Right hindlimb (tissue), 1 donor: ENCODE measurements at places on chromosomes 2 and 18.

DNA sequence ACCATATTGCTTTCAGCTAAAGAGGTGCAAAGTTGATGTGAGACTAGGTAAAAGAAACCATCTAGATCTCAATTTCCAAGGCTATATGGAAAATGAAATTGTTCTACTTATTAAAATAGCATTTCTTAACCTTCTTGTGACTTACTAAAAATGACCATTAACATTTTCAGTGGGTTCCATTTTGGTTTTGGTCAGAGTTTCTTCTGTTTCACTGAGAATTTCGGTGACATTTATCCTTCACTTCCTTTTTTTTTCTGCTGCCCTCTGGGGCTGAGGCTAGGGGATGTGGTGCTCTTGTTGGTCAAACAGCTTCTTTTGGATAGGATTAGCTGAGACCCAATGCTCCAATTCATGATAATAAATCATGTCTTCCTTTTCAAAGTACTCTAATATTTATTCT, 44.3 kb upstream of the REL start:
- no peak for DNase-seq

- DNase-seq, result no peak
Measured at GRCh38 chr2:237614151-237614720, 13.2 kb upstream of the LRRFIP1 start.

- DNase-seq, result no peak
Measured at GRCh38 chr2:43131051-43131889, 95.1 kb downstream of the ZFP36L2 start.

GRCh38 chr2:40279001-40279400, 172.9 kb downstream of the SLC8A1 start:
- peak; percentile 31 for DNase-seq

GRCh38 chr2:12854001-12854530, 137.3 kb downstream of the TRIB2 start:
- no peak for DNase-seq

GRCh38 chr2:24228470-24228869, 53.6 kb downstream of the FAM228A start:
- DNase-seq, result no peak

DNA sequence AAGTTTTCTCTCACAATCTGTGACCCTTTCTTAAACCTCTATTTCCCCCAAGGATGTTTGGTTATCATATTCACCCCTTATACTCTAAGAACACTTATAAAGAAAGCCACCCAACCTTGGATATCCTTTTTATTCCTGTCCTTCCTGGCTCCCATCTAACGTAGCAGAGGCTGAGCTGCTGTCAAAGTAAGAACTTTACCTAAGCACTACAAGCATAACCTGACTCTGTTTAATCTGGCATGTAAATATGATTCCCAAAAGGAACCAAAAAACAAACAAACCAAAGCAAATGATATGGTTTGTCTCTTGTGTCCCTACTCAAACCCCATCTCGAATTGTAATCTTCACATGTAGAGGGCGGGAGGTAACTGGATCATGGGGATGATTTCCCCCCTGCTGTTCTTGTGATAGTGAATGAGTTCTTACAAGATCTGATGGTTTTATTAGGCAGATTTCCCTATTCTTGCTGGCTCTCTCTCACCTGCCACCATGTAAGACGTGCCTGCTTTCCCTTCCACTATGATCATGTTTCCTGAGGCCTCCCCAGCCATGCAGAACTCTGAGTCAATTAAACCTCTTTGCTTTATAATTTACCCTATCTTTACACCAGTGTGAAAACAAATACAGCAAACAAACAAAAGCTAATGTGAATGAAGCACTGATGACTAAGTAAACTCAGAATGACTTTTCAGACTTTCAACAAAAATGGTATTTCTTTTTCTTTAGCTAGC, 72.7 kb upstream of the SPOPL start:
- no peak for DNase-seq

DNA sequence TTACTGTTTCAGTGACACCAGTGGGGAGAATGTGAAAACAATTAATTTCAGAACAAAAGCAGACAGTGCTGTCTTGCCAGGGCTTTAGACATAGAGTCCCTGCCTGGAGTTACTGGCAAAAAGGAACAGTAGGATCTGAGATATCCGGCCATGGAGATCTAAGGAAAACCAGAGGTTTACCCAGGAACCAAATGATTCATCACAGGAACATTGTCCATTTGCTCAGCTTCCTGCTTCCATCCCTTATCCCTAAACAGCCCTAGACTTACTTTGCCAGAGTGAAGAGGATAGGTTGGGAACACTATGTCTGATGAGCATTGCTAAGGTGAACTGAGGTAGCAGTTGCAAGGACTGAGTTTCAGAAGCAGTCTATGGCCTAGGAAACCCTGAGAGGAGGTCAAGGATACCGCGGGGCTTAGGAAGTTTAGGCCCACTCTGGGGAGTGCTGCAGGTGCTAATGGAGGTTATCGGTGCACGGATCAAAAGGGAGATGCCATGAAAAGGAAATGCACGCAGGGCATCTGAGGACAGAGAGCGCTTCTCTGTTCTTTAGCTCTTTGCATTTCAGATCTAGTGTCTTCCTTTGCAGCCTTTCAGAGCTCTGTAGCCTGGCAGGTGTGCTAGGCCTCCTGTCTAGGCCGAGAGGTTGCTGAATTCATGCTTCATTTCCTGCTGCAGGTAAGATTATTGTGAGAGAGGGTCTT, 223.9 kb downstream of the CDCA7 start:
- DNase-seq, result no peak

DNA sequence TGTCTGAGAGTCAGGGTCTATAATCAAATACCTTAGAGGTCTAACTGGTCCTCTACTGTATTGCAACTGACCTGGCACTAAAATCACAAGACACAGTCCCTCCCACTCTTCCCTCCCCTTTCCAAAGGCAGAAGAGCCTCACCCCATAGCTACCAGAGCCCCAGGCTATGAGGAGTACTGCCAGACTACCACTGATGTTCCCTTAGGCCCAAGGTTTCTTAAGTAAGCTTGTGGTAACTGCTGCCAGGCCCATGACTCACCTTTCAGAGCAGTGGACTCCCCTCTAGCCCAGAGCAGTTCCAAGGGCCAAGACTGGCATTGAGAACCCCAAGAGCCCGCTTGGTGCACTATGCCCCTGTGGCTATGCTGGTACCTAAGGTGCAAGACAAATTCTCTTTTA, 1193.4 kb downstream of the DSC3 start:
- DNase-seq, result no peak

GRCh38 chr18:54330768-54331548, 26.7 kb downstream of the STARD6 start:
- DNase-seq, result no peak

- DNase-seq, result no peak
Measured at GRCh38 chr2:185201063-185201462, 537.5 kb upstream of the FSIP2 start.

DNA sequence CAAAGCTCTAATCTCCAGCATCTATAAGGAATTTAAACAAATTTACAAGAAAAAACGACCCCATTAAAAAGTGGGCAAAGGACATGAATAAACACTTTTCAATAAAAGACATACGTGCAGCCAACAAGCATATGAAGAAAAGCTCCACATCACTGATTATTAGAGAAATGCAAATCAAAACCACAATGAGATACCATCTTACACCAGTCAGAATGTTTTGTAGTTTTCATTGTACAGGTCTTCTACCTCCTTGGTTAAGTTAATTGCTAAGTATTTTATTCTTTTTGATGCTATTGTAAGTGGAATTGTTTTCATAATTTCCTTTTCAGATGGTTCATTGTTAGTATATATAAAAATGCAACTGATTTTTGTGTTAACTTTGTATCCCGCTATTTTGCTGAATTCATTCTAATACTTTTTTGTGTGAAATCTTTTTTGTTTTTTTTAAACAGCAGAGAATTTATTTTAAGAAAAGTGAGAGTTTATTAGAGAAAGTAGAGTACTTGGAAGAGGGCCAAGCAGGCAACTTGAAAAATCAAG, 40.7 kb downstream of the SLC39A10 start:
- no peak for DNase-seq

GRCh38 chr2:20198796-20199632, 25.9 kb downstream of the SDC1 start:
- DNase-seq, result no peak

GRCh38 chr2:85259101-85259590, 68.6 kb downstream of the TGOLN2 start:
- DNase-seq, result no peak

- DNase-seq, result no peak
Measured at GRCh38 chr2:194004590-194005206, 1652.3 kb upstream of the SLC39A10 start.

DNA sequence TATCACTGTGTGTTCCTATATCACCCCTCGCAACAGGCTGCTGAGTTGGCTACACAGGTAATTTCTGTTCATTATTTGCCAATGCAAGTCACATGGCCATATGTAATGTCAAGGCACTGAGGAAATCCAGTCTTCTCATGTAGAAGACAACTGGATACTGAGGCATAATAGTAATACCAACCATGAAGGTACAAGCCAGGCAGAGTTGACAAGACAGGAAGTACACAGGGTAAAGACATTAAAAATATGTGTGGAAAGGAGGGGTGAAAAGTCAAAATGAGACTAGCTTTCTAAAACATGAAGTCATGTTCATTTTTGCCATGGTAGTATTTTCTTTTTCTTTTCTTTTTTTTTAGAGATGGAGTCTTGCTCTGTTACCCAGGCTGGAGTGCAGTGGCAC, 17.5 kb upstream of the RNF138 start:
- no peak for DNase-seq

- DNase-seq, result no peak
Measured at GRCh38 chr2:60500861-60501260, 52.6 kb downstream of the BCL11A start.

- no peak for DNase-seq
Measured at GRCh38 chr2:119541476-119541875, 2.8 kb upstream of the CFAP221 start.

GRCh38 chr2:241082341-241083090, 19.6 kb downstream of the MTERF4 start:
- DNase-seq, result no peak

DNA sequence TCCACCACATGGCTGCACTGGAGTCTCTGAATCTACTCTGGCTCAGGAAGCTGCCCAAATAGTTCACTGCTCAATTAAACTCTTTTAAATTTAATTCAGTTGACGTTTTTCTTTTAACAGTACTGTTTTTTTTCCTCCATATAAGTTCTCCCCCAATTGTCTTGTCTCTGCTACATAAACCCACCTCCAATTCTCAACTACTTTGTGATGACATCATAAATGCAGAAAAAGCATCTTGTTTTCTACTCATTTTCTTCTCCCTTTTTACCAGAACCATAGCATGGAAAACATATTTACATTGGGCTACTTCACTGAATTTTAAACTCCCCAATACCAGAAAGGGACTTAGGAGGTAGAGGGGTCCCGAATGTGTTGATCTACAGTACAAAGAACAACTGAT, 270.4 kb downstream of the GPD2 start:
- DNase-seq, result no peak

DNA sequence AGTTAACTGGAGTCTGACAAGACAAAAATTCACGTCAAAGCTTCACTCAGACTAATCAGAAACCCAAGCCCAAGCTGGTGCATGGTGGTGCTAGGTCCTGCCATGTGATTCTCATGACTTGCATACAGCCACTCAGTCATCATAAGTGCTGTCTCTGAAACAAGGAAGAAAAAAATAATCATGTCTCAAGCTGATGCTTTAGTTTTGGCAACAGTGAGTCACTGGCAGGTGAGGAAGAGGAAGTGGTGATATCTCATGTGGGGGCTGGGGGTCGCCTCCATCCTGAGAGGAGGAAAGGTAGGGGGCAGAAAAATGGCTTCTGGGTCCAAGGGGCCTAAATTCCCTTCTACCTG, 136.3 kb downstream of the TMEM163 start:
- no peak for DNase-seq

- no peak for DNase-seq
Measured at GRCh38 chr2:128549646-128550260, 231.1 kb upstream of the HS6ST1 start.

GRCh38 chr2:38850045-38850444, 25.7 kb downstream of the DHX57 start:
- no peak for DNase-seq

DNA sequence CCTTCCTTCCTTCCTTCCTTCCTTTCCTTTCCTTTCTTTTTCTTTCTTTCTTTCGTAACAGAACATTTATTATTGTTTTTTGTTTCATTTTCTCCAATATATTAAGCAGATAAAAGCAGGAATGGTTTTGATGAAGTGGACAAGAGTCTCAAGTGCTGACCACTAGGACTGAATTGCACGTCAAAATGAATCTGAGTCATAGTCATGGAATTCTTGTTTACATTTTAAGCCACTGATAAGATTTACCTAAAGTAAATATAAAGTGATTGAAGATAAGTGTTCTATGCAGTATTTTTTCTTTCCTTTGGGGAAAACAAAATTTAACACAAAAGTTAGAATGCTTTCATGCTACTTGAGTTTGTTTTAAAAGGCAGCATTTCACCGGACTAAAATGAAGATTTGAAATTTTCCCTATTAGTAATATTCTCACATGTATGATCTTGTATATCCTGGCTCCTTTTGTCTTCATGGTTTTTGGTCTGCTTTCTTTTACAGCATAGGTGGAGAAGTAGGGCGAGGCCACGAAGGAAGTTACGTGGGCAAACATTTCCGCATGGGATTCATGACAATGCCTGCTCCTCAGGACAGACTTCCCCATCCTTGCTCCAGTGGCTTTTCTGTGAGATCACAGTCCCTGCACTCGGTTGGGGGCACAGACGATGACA, 113.5 kb downstream of the NYAP2 start:
- no peak for DNase-seq

DNA sequence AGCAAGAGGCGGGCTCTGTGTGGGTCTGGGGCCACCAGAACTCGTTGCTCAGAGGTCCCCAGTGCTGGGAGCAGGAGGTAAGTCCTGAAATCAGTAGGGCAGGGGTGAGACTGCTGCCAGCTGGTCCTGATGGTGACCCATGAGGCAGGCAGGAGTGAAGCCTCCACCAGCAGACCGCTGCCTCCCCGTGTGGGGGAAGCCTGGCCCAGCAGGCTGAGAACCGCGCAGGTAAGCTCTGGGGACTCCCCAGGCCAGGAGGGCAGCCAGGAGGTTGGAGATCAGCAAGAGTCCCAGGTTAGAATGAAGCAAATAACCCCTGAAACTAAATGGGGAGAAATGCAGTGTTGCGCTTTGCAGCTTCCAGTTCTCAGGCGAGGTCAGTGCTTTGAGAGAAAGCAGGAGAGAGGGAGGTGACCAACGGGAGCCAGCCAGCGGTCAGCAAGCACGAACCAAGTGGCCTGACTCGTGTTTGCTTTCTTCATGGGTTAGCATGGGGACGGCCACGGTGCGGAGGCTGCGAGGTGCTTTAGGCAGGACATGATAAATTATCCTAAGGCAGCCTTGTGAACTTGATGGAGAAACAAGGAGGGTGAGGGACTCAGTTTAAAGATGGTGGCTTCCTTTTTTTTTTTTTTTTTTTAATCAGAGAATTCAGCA, 26.2 kb downstream of the INHBB start:
- no peak for DNase-seq

- DNase-seq, result no peak
Measured at GRCh38 chr2:24307961-24308360, 52.4 kb downstream of the ITSN2 start.

GRCh38 chr2:202149155-202149762, 76.2 kb downstream of the KIAA2012 start:
- peak; percentile 64 for DNase-seq

- DNase-seq, result no peak
Measured at GRCh38 chr2:128290356-128290755, 28.3 kb downstream of the HS6ST1 start.
